ENCODE measurements at places on chromosomes 3 and 15.

GRCh38 chr3:37532168-37532567 lies 329.5 kb upstream of the CTDSPL start:
- H3K4me1 ChIP-seq, result no peaks in the 10 kb centered on the region
- no peaks in the 10 kb centered on the region for H3K36me3 ChIP-seq
- no peak overlapping the region for H3K4me3 ChIP-seq

GRCh38 chr15:61888074-61888780 lies 172.0 kb downstream of the VPS13C start:
- peaks cover 19% of the 10 kb centered on the region for H3K36me3 ChIP-seq
- peaks cover 5% of the 10 kb centered on the region for H3K4me1 ChIP-seq
- no peak for DNase-seq
- H3K4me3 ChIP-seq, result no peak overlapping the region
- no peaks in the 10 kb centered on the region for H3K27me3 ChIP-seq

DNA sequence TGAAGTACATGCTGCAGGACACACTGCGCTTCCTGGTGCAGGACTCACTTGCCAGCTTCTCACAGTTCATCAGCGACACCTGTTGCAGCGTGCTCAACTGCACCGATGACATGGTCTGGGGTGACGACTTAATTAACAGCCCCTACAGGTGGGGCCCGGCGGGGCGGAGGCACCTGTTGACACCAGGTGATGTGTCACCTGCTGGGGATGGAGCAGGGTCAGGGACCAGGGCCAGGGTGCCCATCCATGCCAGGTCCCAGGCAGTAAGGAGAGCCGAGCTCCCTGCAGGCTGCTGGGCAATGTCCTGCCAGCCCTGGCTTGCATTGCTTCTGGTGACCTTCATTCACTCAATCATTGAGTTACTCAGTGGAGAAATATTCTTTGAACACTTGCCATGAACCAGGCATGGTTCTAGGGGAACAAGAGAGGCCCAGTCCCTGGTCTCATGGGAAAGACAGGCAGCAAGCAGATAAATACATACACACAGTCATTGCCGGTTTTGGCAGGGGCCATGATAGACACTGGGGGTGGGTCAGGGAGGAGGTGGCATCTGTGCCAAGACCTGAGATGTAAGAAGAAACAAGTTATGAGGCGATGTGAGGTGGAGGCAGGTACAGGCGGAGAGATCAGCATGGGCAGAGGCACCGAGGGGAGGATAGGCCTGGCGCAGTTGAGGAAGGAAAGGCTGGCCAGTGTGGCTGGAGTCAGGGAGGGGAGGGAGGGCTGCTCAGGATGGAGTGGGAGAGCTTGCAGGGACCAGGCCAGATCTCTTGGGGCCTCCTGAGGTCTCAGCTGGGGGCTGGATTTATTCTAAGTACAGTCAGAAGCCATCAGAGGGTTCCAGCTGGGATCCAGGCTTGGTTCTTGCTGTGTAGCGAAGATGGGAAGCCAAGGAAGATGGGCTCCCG lies 30.8 kb downstream of the DNAH1 start:
- peak overlapping the region; percentile 40 for H3K27ac ChIP-seq
- H3K4me3 ChIP-seq, result no peak overlapping the region
- H3K4me1 ChIP-seq, result no peaks in the 10 kb centered on the region
- no peak for DNase-seq

DNA sequence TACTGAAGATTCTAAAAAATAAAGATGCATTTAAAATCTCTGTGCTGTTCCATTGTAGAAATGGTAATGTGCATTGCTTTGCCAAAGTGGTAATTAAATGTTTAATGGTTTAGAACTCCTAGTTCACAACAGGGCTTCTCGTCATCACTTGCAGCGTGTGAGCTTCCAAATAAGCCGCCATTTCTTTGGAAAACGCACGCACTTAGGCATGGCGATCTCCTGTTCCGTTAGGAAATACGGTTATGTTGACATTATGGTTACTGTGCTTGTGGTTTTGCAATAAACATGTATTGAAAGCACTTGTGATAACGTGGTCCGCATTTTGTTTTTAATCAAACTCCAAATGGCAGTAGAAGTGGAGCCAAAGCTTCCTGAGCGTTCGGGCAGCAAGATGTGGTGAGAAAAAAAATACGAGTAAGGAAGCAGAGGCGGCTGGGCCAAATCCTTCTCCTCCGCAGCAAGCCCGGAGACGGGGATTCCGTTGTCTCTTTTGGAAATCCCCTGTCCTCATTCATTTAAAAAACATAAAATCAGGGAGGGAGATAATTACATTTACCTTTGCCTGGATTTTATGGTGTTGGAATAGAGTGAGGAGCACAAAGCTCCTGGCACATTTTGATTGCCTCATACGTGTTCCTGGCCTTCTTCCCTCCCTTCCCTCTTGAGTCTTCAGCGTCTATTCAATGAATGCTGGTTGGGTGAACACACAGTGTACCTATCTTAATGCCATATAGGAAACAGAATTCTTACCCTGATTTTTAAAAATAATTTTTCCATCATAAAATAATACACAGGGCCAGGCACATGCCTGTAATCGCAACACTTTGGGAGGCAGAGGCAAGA lies 97.5 kb downstream of the SLC49A4 start:
- H3K27me3 ChIP-seq, result peaks cover 17% of the 10 kb centered on the region
- peaks cover 5% of the 10 kb centered on the region for H3K4me1 ChIP-seq
- no peak for DNase-seq
- H3K27ac ChIP-seq, result no peak overlapping the region
- no peak overlapping the region for H3K4me3 ChIP-seq

DNA sequence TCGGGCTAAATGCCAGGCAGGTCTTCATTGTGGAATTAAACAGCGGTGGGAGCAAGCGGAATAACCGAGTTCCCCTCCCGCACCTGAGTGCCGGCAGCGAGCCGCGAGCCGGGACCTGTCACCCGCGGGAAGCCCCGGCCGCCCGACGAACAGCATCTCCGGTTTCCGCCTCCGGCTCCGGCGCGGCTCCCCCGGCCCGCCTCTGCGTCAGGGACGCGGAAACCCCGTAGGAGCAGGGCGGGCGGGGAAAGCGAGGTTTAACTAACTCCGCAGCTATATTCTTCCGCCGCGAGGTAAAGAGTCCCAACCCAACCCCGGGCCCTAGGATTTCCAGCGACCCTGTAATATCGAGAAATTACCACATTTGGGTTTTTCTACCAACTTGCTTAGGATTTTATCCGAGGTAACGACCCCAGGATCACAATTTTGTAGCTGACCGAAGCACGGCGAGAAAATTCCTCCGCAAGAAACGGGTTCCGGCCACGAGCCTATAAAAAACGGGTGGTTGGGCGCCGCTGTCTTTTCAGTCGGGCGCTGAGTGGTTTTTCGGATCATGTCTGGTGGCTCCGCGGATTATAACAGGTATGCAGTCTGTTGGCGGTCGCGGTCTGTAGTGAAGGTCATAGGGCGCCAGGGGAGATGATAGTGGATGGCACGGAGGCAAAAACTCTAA lies at the start of gene EIF4A2:
EIF4A2 (plus strand) TSS at position 520 of the 673 bp plus-strand sequence; CDS start at position 554, 34 bp downstream.
- peak within 1 kb of the TSS; percentile 98 for H3K27ac ChIP-seq
- peak; percentile 92 for DNase-seq
- no peaks in the 10 kb centered on the region for H3K27me3 ChIP-seq
- peak within 1 kb of the TSS; percentile 98 for H3K4me3 ChIP-seq
- H3K36me3 ChIP-seq, result peaks cover 51% of the 10 kb centered on the region

- H3K4me1 ChIP-seq, result peaks cover 4% of the 10 kb centered on the region
- H3K4me3 ChIP-seq, result no peak overlapping the region
- H3K27me3 ChIP-seq, result peaks cover 21% of the 10 kb centered on the region
- H3K36me3 ChIP-seq, result no peaks in the 10 kb centered on the region
Observed at GRCh38 chr15:70347321-70348225, 249.9 kb upstream of the TLE3 start.

- H3K4me3 ChIP-seq, result no peak overlapping the region
- DNase-seq, result no peak
- no peaks in the 10 kb centered on the region for H3K36me3 ChIP-seq
- no peaks in the 10 kb centered on the region for H3K4me1 ChIP-seq
- H3K27ac ChIP-seq, result no peak overlapping the region
- H3K27me3 ChIP-seq, result peaks cover 2% of the 10 kb centered on the region
Observed at GRCh38 chr3:155308831-155309230, 15.3 kb upstream of the STRIT1 start.

DNA sequence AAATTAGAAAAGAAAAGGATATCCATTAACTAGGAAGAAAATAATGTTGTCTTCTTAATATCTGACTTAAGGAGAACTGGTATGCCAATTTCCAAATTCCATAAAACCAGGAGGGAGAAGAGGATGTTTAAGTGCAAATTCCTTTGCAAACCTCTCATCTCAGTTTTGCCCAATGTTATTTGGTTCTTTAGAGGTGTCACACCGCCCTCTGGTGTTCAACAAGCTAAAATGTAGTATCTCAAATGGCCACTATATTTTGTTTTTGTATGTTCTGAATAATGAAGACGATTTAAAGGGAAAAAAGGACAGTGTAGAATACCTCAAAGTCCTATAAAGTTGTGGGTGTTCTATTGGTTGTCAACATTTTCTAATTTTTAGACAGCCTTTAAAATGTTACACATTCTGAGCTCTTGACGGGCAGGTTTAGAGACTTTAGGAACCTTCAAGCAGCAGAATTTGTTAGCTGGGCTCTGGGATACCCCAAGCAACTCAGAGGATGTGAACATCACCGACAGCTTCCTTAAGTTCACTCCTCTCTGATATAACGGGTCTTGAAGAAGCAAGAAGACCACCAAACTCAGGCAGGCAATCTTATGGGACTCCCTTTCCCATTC lies 458.3 kb downstream of the MFSD1 start:
- DNase-seq, result no peak
- H3K4me3 ChIP-seq, result no peak overlapping the region
- H3K27me3 ChIP-seq, result no peaks in the 10 kb centered on the region
- no peaks in the 10 kb centered on the region for H3K36me3 ChIP-seq
- H3K4me1 ChIP-seq, result no peaks in the 10 kb centered on the region

DNA sequence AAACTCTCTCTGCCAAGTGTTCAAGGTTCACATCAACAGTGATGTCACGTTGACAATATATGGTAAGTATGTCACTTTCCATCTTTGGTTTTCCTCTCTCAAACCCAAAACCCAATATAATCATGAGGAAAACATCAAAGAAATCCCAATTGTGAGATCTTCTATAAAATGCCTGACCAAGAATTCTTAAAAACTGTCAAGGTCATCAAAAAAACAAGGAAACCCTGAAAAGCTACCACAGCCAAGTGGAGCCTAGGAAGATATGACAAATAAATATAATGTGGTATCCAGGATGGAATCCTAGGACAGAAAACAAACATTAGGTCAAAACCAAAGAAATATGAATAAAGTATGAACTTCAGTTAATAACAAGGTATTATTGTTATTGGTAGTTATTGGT lies 85.2 kb upstream of the CCDC39 start:
- no peak overlapping the region for H3K27ac ChIP-seq
- no peaks in the 10 kb centered on the region for H3K4me1 ChIP-seq
- no peaks in the 10 kb centered on the region for H3K27me3 ChIP-seq
- H3K4me3 ChIP-seq, result no peak overlapping the region

GRCh38 chr3:152269831-152270734 lies 1.4 kb downstream of the MBNL1 start:
- DNase-seq, result no peak
- peak overlapping the region; percentile 84 for H3K27ac ChIP-seq
- peaks cover 69% of the 10 kb centered on the region for H3K4me1 ChIP-seq
- H3K27me3 ChIP-seq, result no peaks in the 10 kb centered on the region

GRCh38 chr3:160448845-160449635 lies 546 bp downstream of the TRIM59 start:
- peak overlapping the region; percentile 99 for H3K4me3 ChIP-seq
- peaks cover 11% of the 10 kb centered on the region for H3K36me3 ChIP-seq
- peaks cover 26% of the 10 kb centered on the region for H3K4me1 ChIP-seq
- peak; percentile 74 for DNase-seq
- peak overlapping the region; percentile 98 for H3K27ac ChIP-seq
- no peaks in the 10 kb centered on the region for H3K27me3 ChIP-seq

- H3K27me3 ChIP-seq, result no peaks in the 10 kb centered on the region
- H3K36me3 ChIP-seq, result no peaks in the 10 kb centered on the region
- no peak overlapping the region for H3K4me3 ChIP-seq
- H3K27ac ChIP-seq, result no peak overlapping the region
- no peak for DNase-seq
- no peaks in the 10 kb centered on the region for H3K4me1 ChIP-seq
Observed at GRCh38 chr15:41568350-41569017, 9.5 kb downstream of the TYRO3 start.

DNA sequence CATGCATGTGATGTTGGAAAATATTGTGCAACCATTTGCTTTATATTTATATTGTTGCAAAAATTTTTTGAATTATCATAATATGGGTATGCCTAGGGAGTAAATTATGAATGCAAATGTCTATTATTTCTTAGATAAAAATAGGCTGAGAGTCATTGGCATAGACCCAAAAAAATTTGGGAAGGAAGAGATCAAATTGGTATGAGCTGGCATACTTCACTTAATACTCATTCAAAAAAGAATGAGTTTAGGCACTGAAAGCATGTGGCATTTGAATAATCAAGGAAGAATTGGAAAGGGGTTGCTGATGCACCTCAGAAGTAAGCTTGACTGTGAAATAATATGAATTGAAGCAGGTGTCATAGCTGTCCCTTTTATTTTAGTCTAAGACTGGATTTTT lies 764.0 kb upstream of the DPPA4 start:
- no peaks in the 10 kb centered on the region for H3K4me1 ChIP-seq
- H3K27me3 ChIP-seq, result no peaks in the 10 kb centered on the region
- H3K36me3 ChIP-seq, result no peaks in the 10 kb centered on the region
- H3K27ac ChIP-seq, result no peak overlapping the region
- no peak for DNase-seq
- H3K4me3 ChIP-seq, result no peak overlapping the region

GRCh38 chr3:144273601-144274000 lies 302.0 kb downstream of the DIPK2A start:
- H3K4me3 ChIP-seq, result no peak overlapping the region
- peaks cover 4% of the 10 kb centered on the region for H3K4me1 ChIP-seq
- H3K27me3 ChIP-seq, result no peaks in the 10 kb centered on the region

DNA sequence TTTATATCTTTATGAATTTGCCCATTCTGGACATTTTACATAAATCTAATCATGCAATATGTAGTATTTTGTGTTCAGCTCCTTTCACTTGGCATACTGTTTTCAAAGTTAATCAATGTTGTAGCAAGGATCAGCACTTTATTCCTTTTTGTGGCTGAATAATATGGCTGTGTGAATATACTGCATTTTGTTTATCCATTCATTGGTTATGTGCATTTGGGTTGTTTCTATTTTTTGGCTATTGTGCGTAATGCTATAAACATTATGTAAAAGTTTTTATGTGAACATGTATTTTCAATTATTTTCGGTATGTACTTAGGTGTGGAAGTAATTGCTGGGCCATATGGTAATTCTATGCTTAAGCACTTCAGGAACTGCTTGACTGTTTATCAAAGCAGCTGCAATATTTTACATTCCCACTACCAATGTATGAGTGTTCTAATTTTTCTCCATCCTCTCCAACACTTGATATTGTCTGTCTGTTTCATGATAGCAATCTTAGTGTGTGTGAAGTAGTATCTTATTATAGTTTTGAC lies 101.3 kb upstream of the P2RY1 start:
- H3K36me3 ChIP-seq, result no peaks in the 10 kb centered on the region
- DNase-seq, result no peak
- H3K27me3 ChIP-seq, result no peaks in the 10 kb centered on the region

- H3K4me3 ChIP-seq, result no peak overlapping the region
- DNase-seq, result no peak
- no peaks in the 10 kb centered on the region for H3K36me3 ChIP-seq
- no peak overlapping the region for H3K27ac ChIP-seq
Observed at GRCh38 chr15:70119911-70120508, 22.3 kb upstream of the TLE3 start.

All from natural killer cell treated with Interleukin-12 subunit alpha and Interleukin-12 subunit beta and Interleukin-15 and Interleukin-18, amount 100 ng/mL, for 72 hours (primary cell).